ENCODE measurements at places on chromosomes 12 and 14. TPM values are rescaled to one million over a fixed set of nuclear protein-coding genes. Genes with fewer than 3 reads are reported as not detected.

CCDC175 gene
- not detected for total RNA-seq

GUCY2C gene
- not detected for total RNA-seq

AP5M1 gene
- total RNA-seq, result 19.7 TPM

IPO4 gene
- total RNA-seq, result 80.5 TPM

CLEC4C gene
- total RNA-seq, result not detected

SMCO2 gene
- not detected for total RNA-seq

IL22 gene
- not detected for total RNA-seq

RNASE1 gene
- total RNA-seq, result not detected

EFS gene
- not detected for total RNA-seq

SSPN gene
- 0.37 TPM for total RNA-seq

LUM gene
- total RNA-seq, result 0.49 TPM

STAT2 gene
- total RNA-seq, result 10.7 TPM

TNS2 gene
- 61.9 TPM for total RNA-seq

SERPINA9 gene
- not detected for total RNA-seq

KRT6A gene
- total RNA-seq, result 13.0 TPM

SAMD15 gene
- total RNA-seq, result 1.4 TPM

TMTC1 gene
- total RNA-seq, result 0.03 TPM

ASB8 gene
- total RNA-seq, result 22.8 TPM

WDHD1 gene
- total RNA-seq, result 10.0 TPM

KRT79 gene
- total RNA-seq, result 0.10 TPM

CMKLR1 gene
- total RNA-seq, result 0.06 TPM

IFNG-AS1 gene
- total RNA-seq, result not detected

TAS2R30 gene
- not detected for total RNA-seq

KLRC2 gene
- 1.3 TPM for total RNA-seq

ENDOU gene
- not detected for total RNA-seq

PPP1R36 gene
- total RNA-seq, result 0.19 TPM

GSKIP gene
- 22.9 TPM for total RNA-seq

PROX2 gene
- total RNA-seq, result not detected

GCH1 gene
- 3.8 TPM for total RNA-seq

PTPRB gene
- 0.65 TPM for total RNA-seq

NYNRIN gene
- 0.44 TPM for total RNA-seq

IKZF4 gene
- total RNA-seq, result 2.8 TPM

CALCOCO1 gene
- 22.9 TPM for total RNA-seq

CDKL1 gene
- total RNA-seq, result 7.5 TPM

TMEM253 gene
- 0.88 TPM for total RNA-seq

KCNMB4 gene
- 0.35 TPM for total RNA-seq

ST8SIA1 gene
- not detected for total RNA-seq

TAS2R50 gene
- not detected for total RNA-seq

MYL2 gene
- 1.3 TPM for total RNA-seq

VAMP1 gene
- 11.5 TPM for total RNA-seq

CDKN1B gene
- total RNA-seq, result 16.7 TPM

GPX2 gene
- total RNA-seq, result 236 TPM

DEGS2 gene
- total RNA-seq, result 2.1 TPM

PTPN21 gene
- total RNA-seq, result 9.0 TPM

GRIN2B gene
- 4.9 TPM for total RNA-seq

TAS2R19 gene
- not detected for total RNA-seq

CD27 gene
- total RNA-seq, result not detected

GPR84 gene
- not detected for total RNA-seq

SCN8A gene
- 1.6 TPM for total RNA-seq

CCDC92 gene
- 30.7 TPM for total RNA-seq

KRT82 gene
- not detected for total RNA-seq

CLEC4E gene
- 0.66 TPM for total RNA-seq

INF2 gene
- total RNA-seq, result 118 TPM

EML1 gene
- total RNA-seq, result 29.0 TPM

CNTN1 gene
- 51.1 TPM for total RNA-seq

All from A549 treated with AZD2906 at 1 μM for 4 hours (cell line).